ENCODE measurements at places on chromosomes 11 and 22.

DNA sequence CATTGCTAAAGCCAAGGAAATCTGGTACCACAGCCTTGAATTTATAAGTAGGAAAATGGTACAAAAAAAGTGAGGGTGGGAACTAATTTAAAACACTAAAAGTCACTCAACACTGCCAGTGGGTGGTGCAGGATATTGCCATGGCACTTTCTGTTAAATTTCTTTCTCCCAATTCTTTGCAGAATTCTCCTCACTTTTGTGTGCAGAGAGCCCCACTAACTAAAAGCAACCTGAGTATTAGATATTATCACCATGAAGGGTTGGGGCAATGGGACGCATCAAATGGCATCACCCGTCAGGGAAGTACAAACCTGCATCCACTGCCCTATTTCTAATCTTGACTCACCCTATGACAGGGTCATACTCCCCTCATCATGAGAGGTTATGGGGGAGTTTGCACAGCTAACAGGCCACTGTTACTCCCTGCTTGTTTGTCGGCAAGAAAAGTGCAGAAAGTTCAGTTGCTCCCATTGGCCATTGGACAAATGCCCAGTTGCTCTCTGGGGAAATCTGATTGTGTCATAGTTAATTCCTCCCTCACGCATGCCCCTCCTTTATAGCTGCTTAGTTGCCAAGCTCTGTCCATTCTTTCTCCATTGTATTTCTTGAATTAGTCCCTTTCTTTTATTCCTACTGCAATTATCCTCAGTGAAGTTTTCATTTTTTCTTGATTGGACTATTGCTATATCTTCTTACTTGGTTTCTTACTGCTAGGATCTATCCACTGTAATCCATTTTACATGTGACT, 93.8 kb upstream of the BLID start:
- no peak for DNase-seq

GRCh38 chr11:12042215-12042676, 33.8 kb upstream of the DKK3 start:
- no peak for DNase-seq

- DNase-seq, result no peak
Measured at GRCh38 chr22:30891443-30891755, 77.2 kb downstream of the MORC2 start.

DNA sequence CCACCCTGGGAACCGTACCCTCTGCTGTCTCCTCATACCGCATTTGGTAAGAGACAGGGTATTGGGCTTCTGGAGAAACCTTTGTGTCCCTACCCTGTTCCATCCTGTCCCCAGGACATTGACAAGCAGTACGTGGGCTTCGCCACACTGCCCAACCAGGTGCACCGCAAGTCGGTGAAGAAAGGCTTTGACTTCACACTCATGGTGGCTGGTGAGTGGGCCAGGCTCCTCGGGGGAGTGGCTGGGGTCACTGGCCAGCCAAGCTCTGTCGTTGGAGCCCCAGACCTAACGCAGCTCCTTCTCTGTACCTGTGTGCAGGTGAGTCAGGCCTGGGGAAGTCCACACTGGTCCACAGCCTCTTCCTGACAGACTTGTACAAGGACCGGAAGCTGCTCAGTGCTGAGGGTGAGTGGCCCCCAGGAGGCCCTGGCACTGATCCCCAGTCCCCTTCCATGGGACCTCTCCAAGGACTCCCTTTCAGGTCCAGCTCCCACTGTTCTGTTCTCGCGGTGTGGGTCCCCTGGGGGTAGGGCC, 3.8 kb upstream of the GP1BB start:
- no peak for DNase-seq

DNA sequence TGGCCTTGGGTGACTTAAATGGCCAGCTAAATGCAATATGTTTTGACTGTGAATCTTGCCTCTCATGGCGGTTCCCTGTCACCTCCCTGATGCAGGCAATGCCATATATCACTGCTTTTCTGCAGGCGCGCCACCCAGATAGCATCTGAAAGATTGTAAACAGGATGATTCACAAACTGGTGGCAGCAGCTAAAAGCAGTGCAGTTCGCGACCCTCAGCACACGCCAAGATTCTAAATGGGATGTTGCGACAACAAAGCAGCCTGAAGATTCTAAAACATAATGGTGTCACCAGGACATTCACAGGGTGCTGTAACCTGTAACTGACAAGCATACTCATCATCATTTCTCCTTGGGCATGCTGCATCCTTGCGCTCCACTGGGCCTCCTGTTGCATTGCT, 440.4 kb upstream of the CADM1 start:
- DNase-seq, result no peak

DNA sequence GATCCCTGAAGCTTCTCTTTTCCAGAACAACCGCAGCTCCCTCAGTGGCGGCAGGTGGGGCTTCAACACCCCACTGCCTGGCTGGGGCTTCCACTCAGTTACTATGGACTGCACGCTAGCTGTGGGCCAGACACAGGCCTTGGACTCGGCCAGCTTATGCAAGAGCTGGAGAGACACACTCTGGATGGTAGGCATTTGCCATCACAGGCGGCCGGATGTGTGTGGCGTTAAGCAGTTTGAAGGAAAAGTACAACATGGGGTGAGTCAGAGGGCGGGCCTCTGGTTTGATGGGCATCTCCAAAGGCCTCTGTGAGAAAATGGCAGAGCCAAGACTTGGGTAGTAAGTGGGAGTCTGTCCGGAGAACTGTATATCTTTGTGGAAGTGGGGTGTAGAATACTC, 17.6 kb downstream of the KCNJ4 start:
- no peak for DNase-seq

- no peak for DNase-seq
Measured at GRCh38 chr11:40268551-40268950, 1190.9 kb downstream of the LRRC4C start.

DNA sequence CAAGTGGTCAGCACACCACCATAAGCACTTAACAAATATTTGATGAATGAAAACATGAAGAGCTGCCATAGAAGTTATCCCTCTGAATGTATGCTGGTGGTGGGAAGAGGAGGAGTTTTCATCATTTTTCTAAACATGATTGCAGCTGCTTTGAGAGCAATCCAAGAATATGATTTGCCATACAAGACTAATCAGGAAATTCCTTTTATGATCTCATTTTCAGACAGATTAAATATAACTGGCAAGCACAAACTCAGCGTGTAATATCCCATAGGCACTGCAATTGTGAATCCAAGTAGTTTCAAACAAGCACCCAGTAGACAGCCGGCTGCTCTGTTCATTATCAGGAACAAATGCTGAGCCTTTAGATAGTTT, 505.7 kb upstream of the LUZP2 start:
- no peak for DNase-seq

GRCh38 chr11:112971195-112971594, 10.0 kb downstream of the NCAM1 start:
- DNase-seq, result no peak

All from stimulated activated CD4-positive, alpha-beta T cell treated with anti-CD3 and anti-CD28 coated beads, Interleukin-4, amount 100 ng/mL, for 48 hours (primary cell).